ENCODE measurements at places on chromosomes 1 and 21.

GRCh38 chr1:222788402-222789156 is 26.3 kb upstream of the DISP1 start:
- no peak for DNase-seq

DNA sequence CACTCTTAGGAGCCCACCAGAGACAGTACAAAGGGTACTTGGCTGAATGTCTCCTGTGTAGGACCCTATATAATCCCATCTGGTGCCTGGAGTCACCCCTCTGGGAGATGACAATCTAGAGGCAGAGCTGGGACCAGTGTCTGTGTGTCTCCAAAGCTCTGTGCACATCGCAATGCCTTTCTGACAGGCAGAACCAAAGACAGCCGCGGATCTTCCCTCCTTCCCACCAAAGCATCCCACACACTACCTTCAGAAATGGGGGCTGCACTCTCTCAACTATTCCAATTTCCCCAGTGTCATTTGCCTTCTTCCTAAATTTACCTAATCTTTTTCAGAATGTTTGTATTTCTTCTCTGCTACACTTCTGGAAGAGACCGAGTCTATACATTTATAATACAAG is 12.0 kb downstream of the PGBD5 start:
- no peak for DNase-seq

DNA sequence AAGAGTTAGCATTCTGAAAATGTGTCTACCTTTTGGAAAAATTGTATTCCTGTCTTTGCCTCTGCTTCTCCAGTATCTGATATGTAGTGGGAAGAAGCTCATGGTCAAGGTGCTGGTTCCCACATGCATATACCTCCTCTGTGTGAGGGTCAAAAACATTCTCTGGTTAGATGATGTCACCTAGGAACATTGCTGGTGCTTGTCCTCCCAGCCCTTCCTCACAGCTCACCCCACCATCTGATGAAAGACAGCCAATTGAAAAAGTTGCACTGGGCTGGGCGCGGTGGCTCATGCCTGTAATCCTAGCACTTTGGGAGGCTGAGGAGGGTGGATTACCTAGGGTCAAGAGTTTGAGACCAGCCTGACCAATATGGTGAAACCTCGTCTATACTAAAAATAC is 154.4 kb downstream of the NR5A2 start:
- no peak for DNase-seq

GRCh38 chr1:156276966-156277381 is 5.7 kb downstream of the SMG5 start:
- no peak for DNase-seq

DNA sequence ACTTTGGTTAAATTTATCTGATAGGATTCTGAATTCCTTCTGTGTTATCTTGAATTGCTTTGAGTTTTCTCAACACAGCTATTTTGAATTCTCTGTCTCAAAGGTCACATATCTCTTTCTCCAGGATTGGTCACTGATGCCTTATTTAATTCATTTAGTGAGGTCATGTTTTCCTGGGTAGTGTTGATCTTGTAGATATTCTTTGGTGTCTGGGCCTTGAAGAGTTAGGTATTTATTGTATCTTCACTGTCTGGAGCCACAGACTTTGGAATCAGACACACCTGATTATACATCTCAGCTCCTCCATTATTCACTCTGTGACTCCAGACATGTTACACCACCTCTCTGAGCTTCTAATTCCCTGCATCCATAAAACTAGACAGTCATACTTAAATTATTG is 34.2 kb upstream of the ETS2 start:
- no peak for DNase-seq

DNA sequence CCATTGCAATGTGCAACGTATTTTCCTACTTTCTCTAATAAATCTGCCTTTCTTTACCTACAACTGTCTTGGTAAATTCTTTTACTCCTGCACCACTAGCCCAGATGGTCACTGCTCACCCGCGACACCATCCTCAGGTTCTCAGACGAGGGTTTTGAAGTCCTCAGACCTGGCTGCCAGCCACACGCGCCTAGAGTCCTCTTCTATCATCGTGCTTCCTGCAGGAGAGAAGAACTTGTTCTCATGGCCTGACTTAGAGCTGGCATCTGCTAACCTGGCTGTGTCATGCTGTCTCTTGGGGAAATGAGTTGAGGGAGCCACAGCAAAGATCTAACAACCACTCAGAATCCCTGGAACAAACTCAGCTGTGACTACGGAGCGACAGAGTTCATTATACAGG is 30.3 kb upstream of the PGBD5 start:
- DNase-seq = no peak

DNA sequence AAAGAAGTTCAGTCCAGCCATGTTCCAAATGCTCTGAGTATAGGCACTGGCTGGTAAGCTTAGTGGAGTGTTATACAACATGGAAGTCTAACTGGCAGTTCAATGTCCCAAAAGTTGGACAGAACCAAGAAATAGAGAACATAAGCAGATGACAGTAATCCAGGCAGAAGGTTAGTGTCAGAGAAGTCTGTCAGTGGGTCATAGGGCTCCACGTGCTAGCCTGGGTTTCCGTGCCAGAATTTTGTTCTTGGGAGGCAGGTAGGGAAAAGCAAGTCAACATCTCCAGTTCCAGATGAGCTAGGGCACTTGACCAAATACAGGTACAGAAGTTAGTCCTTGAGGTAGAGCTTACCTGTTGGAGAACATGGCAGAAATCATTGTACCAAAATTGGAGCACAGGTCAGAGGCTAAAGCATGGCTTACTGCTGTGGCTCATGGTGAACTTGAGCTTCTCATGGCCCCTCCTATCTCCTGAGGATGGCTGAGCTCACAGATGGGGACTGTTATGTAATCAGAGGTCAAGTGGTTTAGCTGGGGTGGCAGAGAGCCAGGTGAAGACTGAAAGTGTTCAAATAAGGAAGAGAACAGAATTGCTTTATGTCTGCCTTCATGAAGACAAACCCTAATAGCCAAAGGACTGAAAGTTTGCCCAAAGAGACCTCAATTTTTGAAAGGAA is 170.8 kb downstream of the NFIA start:
- no peak for DNase-seq

- DNase-seq = no peak
These were observed 7.1 kb downstream of the MMACHC start for GRCh38 chr1:45507195-45507594.

DNA sequence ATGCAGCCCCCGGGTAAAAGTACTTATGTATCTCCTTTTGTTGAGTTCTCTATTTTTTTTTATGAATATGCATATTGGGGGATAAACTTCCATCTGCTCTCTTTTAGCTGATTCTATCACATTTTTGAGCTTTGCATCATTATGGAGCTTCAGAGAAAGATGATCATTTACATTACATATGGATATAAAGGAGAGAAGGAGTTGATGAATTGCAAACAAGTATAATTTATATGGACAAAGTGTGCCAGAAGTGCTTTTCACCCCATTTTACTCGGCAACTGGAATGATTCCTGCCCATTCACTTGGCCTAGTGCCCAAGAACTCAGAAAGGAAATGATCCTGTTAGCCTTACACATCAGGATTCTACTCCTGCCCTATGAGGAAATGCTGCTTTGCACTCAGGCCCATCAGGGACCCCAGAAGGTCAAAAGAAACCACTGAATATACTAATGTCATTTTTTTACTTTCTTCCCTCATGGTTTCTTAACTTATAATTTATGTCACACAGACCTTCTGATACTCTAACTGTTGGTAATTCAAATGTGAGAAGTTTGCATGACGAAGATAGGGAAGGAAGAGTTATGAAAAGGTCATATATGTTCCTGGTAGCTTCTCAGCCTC is 65.6 kb downstream of the SAMSN1 start:
- no peak for DNase-seq
